ENCODE measurements at places on chromosomes 5 and 9.
A peak's percentile ranks its signal among the peaks of the same experiment; 100 is the strongest.

DNA sequence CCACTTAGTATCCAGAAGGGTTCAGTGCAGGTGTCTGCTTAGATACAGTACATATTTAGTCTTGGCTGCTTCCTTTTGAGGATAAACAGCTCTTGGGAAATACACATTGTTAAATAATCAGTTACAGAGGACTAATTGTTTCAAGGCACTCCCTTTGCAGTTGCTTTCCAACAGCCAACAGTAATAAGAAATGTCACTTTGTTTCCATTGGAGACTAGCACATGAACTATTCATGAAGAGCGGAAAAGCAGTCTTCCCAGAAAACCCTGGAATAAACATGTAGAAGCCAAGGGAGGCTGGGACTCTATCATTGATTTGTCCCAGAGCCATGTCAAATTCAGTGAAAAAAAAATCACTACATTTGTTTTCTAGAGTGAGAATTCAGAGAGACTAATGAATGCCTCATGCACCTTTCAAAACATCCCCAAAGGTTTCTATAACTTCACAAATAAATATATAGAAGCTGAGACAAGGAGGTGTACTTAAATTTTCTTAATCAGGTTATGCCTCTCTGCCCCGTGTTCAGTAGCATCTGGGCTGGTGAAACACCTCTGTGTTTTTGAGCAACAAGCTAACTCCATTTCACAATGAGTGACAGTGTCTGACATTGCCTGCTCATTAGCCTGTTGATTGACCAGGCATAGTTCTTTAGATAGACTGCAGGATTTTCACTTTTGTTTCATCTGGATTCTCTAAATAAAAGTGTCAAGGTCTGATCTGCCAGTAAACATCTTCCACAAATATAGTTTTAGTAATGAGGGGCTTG is 271.5 kb downstream of the ARRDC3 start:
- peak; percentile 69 for DNase-seq

GRCh38 chr9:113205861-113206260 is 15.2 kb downstream of the FKBP15 start:
- DNase-seq = no peak

DNA sequence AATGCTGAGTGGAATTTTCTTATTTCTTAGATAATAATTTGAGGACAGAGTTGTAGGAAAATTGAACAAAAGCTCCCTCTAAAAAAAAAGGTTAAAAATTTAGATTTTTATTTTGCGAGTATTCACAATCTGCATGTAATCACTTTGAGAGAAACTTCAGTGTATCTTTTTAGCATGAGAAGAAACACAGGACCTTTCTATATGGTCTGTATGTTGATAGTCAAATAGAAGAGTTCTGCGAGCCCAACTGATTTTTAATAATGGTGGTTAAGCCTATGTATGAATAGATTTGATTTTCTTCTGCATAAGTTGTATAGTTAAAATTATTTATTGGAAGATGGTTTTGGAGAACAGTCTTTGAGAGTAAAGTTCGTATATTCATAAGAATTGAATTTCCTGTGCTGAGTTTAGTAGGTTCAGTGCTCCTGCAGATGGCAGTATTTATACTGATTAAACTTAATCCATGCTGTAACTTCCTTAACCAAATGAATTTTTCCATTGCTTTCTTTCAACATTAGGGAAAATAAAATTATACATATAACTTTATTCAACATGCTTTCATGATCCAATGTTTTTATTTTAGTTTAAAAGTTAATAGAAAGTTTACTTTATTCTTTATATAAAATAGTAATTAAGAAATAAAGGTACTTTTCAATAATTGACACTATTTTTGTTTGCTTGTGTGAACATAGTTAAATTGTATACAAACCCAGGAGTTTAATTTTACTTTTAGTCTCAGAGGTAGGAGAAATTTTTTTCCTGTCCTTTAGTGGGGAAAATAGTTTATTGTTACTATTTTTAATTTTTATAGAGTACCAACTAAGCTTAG is 19.6 kb downstream of the TCERG1 start:
- DNase-seq = peak; percentile 29

- no peak for DNase-seq
Observed at GRCh38 chr5:72480841-72481240, 26.4 kb downstream of the ZNF366 start.
